ENCODE measurements at places on chromosomes 6 and 20.
A peak's percentile ranks its signal among the peaks of the same experiment; 100 is the strongest.

DNA sequence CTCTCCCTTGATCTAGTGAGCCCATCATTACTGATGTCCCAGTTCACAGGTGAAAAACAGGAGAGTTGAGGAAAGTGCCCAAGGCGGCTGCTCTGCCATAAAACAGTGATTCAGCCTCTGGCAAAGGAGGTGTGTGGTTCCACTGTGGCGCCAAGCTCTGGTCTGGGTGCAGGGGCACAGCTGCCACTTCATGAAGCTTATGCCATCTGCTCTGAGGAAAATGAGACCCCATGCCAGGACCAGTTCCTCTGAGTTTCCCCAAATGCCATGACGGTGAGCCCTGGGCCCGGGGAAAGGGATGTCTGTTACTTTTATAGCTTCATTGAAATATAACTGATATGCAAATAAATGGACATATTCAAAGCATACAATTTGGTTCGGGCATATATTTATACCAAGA lies 33.7 kb upstream of the ZBP1 start:
- no peak for DNase-seq

DNA sequence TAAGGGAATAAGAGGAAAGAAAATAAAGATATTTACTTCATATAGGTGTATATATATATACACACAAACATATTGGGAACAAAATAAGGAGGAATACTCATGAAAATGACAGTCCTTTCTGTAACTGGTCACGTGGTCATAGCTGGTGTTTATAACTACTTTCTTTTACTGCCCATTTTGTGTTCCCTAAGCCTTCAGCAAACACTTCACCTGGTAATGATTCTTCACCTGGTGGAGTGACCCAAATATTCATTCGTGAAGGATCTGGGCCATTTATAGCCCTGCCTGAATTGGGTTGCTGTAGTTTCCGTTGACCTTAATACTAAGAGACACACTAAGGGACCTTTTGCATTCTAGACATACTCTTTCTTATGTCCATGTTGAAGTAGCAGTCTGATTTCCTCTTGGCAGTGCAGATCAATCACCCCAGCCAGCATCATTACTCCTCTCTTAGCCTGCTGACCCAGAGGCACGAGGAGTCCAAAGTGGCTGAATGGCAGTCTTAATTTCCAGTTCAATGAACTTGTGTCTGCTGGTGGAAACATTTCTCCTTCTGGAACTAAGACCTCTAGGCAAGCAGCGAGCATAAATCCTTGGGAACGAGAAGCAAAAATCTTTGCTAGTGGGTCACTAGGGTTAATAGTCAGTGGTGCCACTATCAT lies 39.9 kb upstream of the IYD start:
- no peak for DNase-seq

- DNase-seq, result no peak
Measured at GRCh38 chr20:6686171-6686570, 81.3 kb upstream of the BMP2 start.

DNA sequence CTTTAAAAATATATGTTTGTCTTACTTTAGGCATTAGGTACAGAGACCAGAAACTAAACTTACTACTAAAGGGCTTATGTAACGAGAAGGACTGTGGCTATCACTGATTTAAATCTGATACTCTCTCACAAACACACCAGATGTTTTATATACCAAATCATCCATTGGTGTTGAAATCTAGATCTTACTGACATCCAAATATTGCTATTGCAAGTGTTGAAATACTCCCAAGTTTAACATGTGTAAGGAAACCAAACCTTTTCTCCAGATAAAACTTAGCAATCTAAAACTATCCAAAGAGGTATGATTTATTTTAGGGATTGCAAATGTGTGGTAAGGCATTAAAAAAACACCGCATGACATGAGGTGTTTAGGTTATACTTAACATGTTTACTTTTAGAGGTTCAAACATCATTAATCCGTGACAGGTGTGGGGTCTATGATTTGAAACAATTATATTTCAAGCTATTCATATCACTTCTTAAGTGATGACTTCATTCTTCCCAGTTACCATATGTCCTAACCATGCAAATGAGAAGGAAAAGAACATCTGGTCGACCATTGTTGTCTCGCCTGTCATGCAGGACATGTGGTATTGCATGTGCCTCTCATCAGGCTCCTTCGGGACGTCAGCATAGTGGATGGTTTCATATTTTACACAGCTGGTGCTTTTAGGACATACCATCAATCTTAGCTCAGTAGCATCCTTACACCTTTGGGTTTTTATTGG lies 168.3 kb upstream of the SPACA1 start:
- no peak for DNase-seq

GRCh38 chr6:46381579-46381978 lies 109.7 kb downstream of the RCAN2 start:
- DNase-seq, result no peak

DNA sequence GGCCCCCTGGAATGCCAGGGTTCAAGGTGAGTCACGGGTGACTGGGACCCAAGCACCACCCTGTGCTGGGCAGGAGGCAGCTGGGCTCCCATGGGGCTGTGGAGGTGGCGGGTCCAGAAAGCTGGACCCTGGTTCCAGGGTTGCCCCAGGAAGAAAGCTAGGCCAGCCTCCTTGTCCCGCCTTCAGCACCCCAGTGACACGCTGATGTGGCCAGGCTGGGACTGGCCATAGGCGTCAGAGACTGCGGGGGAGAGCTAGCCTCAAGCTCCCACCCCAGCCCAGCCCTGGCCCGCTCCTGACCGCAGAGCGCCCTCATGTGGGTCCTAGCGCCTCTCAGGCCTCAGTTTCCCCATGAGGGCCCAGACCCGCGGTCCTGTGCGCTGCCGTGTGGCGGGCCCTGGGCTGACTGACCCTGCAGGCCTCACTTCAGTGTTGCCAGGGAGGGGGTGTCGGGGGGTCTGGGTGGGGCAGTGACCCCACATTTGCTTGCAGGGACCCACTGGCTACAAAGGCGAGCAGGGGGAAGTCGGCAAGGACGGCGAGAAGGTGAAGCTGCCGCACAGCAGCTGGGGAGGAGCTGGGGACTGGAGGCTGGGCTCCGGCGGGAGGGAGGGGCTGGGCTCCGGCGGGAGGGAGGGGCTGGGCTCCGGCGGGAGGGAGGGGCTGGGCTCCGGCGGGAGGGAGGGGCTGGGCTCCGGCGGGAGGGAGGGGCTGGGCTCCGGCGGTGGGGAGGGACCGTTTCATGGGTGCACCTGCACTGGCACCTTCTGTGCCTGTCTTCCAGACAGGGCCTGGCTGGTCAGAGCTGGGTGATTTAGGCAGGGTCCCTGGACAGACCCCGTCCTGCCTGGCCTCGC lies 7.9 kb downstream of the COL9A3 start:
- DNase-seq, result no peak

DNA sequence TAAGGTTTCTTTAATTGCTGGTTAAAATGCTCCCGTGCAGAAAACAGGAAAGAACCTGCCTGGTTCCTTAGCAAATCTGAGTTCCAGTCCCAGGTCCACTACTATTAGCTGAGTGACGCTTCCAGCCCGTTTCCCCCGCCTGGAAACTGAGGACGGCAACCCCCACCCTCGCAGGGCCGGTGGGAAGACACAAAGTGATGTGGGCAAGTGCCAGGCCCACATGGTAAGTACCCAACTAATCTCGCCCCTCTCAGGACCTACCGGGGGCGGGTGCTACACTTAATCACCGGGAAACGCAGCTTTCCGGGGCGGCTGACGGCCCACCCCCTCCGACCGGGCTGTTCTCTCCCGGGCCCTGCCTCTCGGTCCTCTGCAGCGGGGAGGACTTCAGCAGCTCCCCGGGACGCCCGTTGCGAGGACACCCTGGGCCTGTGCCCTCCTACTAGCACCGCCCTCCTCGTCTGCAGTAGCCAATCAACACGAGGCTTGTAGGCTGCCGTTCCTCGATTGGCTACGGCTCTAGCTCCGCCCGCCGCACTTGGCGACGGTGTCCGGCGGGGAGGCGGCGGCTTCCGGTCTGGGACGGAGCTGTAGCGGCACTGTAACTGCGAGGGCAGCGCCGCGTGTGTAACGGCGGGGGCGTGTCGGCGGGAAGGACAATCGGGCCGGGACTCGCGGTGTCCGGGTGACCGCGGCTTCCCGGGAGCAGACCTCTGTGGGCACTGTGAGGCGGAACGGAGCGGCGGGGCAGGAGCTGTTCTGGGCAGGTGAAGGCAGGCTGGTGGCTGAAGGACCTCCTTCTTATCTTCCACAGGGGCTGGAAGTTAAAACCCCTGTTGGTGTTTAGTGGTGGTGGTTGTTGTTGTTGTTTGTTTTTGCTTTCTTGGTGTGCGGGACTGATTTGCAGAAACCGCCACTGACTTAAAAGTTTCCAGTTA lies at the start of gene ZBTB9:
ZBTB9 (plus strand) TSS at position 568 of the 938 bp plus-strand sequence. CDS start 525 bp downstream, outside the sequence.
- peak; percentile 88 for DNase-seq

GRCh38 chr20:37343212-37343993 lies 2.5 kb upstream of the SRC start:
- no peak for DNase-seq

- no peak for DNase-seq
Measured at GRCh38 chr20:62685781-62686555, 22.7 kb upstream of the NTSR1 start.

- DNase-seq, result no peak
Measured at GRCh38 chr6:132661906-132662305, 2.9 kb upstream of the TAAR1 start.

DNA sequence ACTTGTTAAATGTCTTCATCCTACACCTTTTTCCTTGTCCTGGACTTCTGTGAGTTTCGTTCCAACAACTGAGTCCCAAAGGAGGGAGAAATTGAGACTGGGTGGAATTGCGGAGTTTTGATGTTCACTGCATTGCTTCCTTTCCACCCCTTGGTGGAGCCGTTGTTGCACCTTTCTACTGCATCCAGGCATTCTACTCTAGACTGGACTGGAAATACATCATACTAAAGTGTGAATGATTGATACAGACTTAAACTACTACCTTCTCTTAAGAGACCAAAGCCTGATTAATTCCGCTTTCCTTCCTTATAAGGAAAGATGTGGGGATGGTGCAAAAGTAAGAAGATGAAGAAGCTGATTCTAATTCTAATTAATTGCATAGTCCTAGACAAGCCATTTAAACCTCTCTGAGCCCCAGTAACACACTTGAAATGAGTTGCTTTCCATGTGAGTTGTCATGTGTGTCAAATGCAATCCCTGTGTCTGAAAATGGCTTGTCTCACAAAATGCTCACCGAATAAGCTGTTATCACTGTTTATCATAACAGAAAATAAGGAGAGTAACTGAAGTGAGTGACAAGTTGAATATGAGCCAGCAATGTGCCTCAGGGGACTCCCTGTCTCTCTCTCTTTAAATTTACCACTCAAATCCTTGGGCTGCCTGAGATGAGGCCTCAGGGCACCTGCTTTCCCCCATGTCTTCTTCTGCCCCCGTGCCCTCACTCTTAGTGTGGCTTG lies 338.3 kb upstream of the CHD6 start:
- no peak for DNase-seq

DNA sequence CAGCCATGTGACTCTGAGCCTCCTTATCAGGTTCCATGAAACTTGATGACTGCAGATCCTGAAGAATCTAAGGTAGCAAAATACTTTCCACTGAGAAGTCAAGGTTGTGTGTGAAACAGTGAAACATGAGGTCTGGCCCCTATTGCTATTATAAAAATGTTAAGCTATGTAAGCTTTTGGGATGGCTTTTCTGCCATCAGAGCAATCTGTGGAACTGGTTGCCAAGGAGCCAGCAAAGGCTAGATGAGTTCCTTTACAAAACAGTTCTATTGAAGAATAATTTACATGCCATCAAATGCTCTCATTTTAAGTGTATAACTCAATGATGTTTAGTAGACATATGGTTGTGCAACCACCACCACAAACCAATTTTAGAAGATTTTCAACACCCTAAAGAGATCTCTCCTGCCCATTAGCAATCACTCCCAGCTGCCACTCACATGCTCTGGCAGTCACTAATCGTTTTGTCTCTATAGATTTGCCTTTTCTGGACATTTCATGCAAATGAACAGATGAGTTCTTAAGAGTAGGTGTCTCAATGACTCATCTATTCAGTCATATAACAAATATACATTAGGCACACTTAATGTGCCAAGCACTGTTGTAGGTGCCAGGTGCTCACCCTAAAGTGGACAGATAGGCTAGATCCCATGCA lies 19.9 kb upstream of the MEP1A start:
- no peak for DNase-seq

DNA sequence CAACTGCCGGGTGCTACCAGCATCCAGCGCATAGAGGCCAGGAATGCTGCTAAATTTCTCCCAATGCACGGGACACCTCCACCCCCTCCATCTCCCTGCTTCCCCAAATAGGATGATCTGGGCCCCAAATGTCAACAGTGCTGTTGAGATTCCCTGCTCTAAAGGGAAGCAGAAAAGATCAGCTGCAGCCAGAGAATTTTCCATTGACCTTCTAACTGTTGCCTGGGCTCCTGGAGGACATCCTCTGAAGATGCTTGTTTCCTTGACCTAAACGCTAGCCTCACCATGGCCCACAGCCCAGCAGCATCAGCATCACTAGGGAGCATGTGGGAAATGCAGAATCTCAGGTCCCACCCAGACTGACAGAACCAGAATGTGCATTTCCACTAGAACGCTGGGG lies 161.3 kb downstream of the GMPR start:
- DNase-seq, result no peak

DNA sequence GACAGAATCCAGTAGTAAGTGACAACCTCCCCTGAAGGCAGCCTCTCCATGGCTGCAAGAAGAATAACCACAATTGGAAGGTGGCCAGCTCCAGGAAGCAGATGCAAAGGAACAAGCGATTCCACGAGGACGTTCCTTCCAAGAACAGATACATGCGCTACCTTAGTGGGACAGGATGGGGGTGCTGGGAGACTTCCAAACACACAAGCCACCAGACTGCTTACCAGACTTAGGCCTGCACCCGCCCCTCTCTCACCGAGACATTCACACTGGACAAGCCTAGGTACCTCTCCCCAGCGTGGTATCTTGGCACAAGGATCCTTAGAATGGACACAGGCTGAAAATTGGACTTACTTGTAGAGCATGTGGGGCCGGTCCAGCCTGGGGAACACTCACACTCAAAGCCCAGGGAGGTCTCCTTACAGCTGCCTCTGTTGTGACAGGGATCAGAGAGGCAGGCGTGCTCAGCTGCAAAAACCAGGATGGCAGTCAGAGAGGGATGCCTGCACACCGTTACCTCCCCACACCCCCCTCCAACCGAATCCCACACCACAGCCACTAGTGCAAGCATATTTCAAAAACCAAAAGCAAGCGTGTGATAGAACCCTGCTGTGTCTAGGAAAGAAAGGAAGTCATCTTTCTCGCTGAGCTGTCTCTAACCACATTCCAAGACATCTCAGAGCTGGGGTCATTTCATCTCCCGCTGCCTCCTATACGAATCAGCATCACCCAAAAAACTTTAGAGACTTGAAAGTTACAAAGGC lies 22.4 kb downstream of the JAG1 start:
- DNase-seq, result no peak

DNA sequence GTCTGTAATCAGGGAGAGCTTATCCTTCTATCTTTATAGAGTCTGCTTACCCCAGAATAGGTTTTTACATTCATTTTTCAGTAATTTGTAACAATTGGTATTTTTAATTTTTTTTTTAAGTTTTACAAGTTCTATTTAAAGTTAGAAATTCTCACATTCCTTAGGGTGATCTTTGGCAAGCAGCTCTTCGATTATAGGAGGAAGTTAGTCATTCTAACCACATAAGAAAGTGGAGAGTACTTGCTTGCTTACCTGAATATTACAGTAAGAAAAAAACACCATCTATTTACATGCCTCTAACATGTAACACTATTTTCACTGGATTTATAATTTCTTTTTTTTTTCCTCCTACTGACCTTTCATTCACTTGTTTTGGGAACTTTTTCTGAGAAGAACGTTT lies 6.7 kb downstream of the TSHZ2 start:
- DNase-seq, result no peak

All from skeletal muscle cell (primary cell).